ENCODE measurements at places on chromosomes 2 and 18.
A peak's percentile ranks its signal among the peaks of the same experiment; 100 is the strongest.

GRCh38 chr18:31056296-31056695 is 13.8 kb upstream of the DSC3 start:
- DNase-seq = no peak

DNA sequence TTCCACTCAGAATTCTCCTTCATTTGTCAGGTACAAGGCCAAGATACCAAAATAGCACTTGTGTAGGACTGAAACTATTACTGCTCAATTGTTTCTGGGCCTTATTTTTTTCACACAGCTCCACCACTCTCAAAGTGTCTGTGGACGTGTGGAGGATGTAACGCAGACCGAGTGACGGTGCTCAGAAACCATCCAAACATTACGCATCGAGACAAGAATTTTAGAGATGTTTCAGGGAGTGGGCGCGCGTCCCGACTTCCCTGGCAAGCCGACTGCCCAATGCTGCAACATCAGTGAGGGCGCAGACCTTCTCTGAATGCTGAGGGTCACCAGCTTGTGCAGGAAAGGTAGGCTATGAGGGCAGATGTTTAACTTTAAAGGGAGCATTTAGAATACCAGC is 108.4 kb downstream of the GATA6 start:
- DNase-seq = no peak

- no peak for DNase-seq
These were observed 226.2 kb upstream of the TNP1 start for GRCh38 chr2:217086038-217086522.

GRCh38 chr2:138500592-138501424 is 762 bp upstream of the SPOPL start:
- DNase-seq = no peak

DNA sequence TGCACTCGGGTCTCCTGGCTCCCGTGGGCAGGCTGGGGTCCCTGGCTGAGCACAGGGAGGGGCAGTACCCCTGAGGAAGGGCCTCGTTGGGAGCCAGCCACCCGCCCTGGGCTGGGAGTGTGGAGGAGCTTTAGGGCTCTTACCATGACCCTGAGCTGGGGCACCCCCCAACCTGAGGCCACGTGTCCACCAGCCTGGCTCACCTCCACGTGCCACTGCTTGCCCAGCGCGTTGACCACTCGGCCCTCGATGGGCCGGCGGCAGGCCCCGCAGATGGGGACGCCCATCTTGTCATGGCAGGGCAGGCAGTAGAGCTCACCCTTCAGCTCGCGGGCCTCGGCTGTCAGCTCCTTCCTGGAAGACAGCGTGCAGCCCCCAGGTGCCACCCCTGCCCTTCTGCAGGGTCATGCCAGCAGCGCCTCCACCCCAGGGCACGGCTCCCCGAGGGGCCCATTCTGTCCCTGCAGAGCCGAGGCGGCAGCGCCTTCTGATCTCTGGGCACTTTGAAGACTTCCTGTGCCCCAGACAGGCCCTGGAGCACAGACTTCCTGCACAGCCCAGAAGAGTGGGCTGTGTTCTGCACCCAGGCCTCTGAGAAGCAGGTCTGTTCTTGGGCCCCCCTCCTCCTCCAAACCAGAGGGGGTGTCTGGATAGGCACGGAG is 4.0 kb upstream of the GPR17 start:
- no peak for DNase-seq

DNA sequence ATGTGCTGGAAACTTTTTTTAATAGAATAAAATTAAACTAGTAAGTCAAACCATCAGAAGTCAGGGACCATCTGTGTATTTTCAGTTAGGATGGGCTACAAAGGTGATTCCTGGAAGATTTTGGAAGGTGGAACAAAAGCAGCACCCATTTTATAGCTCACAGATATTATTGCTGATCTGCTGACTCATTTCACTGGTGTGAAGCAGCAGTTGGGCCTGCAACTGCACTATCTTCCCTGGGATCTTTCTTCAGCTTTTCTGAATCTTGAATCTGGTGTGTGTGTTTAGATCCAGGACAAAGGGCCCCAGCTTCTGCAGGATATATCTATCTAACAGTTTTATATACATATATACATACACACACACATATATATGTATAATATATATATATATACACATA is 35.6 kb upstream of the BCL11A start:
- no peak for DNase-seq

DNA sequence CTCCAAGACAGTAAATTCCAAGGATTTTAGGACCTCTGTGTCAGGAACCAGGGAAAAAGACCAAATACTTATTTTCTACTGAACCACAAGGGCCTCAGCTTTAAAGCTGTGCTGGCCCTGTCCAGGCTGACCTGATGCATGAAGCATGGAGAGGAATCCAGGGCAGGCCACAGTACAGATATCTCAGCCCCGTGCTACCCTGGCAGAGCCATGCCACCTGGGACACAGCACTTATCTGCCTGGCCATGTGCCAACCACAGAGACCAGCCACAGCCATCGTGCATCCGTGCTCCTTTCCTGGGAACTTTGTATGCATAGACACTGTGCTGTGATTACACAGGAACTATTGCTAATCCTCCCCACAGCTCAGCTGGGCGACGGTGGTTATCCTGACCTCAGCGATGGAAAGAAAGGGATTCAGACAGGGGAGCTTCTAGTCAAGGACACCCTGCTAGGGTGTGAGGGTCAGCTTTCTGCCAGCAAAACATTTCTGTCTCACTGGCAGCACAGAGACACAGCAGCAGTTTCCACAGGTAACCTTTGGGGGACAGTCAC is 687.4 kb upstream of the ID2 start:
- DNase-seq = no peak

GRCh38 chr18:79644006-79644665 is 35.5 kb upstream of the CTDP1 start:
- peak; percentile 89 for DNase-seq
